ENCODE measurements at places on chromosomes 6 and 20.
A peak's percentile ranks its signal among the peaks of the same experiment; 100 is the strongest.

DNA sequence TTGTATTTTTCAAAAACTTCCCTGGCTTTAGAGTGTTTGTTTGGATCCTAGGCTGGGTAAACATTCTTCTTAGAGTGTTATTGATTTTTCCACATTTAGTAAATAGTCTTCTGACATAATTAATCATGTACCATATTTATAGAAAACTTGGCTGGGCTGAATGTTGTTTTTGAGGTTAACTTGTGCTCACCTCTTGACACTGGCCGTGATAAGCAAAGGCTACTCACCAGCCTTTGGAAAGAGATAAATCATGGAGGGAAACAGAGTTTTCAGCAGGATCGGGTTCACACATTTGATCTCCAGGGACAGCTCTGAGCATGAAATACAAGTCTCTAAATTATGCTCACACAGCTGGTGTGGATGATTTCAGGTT, 6.2 kb upstream of the CD93 start:
- no peak for DNase-seq

GRCh38 chr20:1505361-1505760, 14.1 kb upstream of the SIRPB2 start:
- DNase-seq, result no peak

DNA sequence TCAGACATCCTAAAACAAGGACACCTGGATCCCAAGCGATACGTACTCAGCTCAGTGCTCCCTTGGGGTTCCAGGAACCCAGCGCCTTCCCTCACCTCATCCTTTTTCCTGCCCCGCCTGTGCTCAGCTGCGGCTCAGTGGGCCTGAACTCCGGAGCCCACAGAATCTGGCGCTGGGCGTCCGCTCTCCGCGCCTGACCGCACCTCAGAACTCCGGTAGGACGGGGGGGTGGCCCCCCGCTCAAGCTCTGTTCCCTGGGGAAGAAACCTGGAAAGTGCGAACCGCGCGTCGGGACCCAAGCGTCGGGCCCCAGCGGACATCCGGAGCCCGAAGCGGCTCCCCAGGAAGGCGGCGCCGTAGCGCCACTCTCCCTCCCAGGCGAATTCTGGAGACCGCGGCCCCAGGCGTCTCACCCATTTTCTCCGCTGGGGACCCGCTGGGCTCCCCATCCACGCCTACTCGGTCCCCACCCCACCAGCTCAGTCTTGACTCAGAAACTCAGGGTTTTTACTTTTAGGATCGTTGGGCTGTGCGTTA, 336 bp upstream of the LY6G5C start:
- no peak for DNase-seq

DNA sequence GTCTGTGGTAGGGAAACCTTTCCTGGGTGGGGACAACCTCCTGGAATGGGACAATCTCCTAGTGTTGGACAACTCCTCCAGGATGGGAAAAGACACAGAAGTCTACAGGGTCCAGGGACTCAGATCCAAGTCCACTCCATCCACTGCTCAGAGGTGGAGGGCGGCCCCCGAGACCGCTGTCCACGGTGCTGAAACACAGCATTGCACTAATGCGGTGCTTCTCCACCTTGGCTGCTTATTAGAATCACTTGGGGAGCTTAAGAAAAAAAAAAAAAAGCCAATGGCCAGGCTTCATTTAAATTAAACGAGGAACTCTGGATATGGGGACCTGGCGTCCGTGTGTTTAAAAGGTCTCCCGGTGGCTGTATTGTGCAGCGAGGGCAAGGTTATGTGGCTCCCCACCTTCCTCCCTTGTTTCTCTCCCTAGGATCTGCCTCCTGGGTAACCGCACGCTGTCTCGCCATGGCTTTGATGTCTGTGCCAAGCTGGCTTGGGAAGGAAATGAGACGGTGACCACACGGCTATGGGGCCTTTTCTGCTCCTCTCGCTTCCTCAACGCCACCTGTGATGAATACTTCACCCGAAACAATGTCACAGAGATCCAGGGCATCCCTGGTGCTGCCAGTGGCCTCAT, 12.0 kb downstream of the SLC12A5 start:
- DNase-seq, result peak; percentile 27

GRCh38 chr20:3258429-3258828, 19.4 kb upstream of the SLC4A11 start:
- DNase-seq, result no peak

DNA sequence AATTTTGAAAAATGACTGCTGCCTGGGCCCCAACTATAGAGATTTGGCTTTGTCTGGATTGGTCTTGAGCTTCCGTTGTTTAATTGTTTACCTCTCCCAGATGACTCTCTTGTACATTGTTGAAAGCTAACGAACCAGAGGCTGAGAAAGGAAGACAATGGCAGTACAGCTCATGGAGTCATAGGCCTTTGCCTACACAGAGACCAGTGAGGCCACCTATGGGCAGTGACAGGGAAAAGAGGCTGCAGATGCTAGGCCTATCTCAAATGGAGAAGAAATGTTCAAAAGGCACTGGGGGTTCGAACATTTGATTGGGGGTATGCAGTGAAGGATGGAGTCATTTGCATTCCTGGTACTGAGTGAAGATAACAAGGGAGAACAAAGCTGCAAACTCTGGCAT, 29.1 kb downstream of the OPN5 start:
- no peak for DNase-seq

DNA sequence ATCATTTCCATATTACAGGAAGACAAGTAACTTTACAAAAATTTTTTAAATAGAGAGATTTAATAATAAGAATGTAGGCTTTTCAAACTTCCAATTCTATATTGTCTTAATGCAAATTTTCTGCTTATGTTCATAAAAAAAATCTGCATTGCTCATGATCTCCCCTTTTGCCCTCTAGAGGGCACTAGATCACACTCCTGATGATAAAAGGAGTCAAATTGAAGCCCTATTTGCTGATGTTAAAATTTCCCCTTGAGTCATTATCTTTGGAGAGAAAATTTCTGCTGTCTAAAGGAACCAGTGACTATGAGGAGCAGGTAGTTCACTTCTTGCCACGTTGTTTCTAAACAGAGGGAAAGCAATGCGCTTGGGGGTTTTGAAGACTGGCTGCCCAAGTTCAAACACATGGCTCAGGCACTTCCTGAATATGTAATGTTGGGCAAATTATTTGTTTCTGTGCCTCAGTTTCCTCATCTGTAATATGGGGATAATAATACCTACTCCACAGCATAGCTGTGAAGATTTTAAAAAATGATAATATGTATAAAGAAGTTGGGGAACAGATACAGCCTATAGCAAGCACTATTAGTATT, 874.2 kb downstream of the TFAP2A start:
- no peak for DNase-seq

- no peak for DNase-seq
Observed at GRCh38 chr20:62019144-62019805, 46.4 kb downstream of the TAF4 start.

DNA sequence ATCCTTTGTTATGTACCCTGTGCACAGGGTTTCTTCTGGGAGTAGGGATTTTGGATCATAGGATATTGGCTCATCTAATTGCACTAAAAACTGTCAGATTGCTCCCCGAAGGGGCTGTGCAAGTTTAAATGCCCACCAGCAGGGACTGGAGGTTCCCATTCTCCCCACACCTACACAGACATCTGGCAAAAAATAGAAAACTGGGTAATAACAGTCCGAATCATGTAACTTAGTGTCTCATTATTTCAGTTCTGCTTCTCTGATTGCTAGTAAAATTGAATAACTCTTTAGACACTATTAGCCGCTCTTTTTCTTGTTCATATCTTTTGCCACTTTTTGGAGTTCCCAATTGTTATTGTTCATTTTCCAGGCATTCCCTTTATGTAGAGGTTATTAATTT, 5.3 kb downstream of the PSMF1 start:
- DNase-seq, result no peak

GRCh38 chr6:135814043-135814442, 37.5 kb upstream of the PDE7B start:
- DNase-seq, result no peak

DNA sequence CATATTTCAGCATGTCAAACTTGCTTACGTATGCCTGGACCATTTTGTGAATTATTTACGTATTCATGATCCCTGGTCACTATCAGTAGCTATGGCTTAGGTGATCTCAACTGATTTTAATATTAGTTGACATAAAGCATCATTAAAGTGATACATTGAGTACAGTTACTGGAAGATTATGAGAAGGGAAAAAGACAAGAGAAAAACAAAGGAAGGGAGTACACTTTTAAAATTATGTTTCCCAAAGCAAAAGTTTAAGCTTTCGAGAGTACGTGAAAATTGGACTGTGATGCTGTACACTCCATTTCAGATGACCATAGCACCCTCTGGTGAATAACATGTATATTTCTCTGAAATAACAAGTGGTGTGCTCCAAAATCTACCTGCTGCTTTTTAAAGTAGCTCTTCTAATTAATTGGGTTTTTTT, 215.0 kb upstream of the HSF2 start:
- no peak for DNase-seq

- DNase-seq, result no peak
Observed at GRCh38 chr6:30600451-30600961, 16.5 kb downstream of the PPP1R10 start.

All from stimulated activated CD4-positive, alpha-beta T cell treated with anti-CD3 and anti-CD28 coated beads, Interleukin-15, amount 100 ng/mL, for 1 hour (primary cell).